ENCODE measurements at places on chromosomes 5 and 9. TPM values are rescaled to one million over a fixed set of nuclear protein-coding genes. Genes with fewer than 3 reads are reported as not detected.

The DND1 gene
- 0.82 TPM for total RNA-seq

The TAS2R1 gene
- total RNA-seq, result not detected

The CMBL gene
- total RNA-seq, result 1.7 TPM

The TNPO1 gene
- total RNA-seq, result 87.4 TPM

The TMED9 gene
- total RNA-seq, result 94.0 TPM

The FGD3 gene
- 49.7 TPM for total RNA-seq

The SLC46A2 gene
- total RNA-seq, result not detected

The PTGES2 gene
- total RNA-seq, result 50.6 TPM

The PARP8 gene
- 29.9 TPM for total RNA-seq

The FGF10 gene
- total RNA-seq, result not detected

DNA sequence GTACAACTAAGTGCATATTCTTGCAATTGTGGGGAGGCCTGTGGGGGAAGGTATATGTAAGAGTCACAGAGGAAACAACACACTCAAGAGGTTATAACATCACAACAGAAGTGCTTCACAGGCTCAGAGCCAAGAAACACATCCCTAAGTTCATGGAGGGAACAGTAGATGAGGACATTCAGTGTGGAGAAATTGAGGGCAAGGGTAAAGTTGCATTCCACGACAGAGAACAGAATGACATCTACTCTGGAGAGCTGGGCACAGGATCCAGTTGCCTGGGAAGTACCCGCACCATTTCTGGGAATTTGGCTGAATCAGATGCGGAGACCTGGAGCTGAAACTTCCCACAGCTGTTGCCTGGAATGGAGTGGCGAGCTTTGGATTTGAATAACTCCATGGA, 197.2 kb downstream of the NXNL2 start:
- no peak for DNase-seq

- DNase-seq, result peak; percentile 65
Measured at GRCh38 chr9:32571969-32572899, 725 bp downstream of the NDUFB6 start.

GRCh38 chr5:120706877-120707276, 242.8 kb downstream of the PRR16 start:
- DNase-seq, result no peak

DNA sequence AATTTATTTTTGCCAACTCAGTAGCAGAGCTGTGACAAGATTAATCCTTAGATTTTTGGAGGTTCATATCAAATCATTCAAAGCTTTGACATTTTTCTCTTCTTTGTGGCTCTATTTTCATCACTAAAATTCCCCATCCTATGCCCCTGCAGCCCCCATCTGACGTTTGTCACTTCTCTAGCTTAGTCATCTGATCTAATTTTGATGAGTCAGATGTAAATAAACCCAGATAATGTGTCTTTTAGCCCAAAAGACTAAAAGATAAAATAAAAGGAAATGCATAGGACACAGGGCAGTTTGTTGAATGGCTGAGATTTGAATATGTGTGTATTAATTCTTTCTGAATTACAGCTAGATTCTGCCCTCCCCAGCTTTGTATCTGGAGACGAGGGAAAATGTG, 897 bp upstream of the HSPB3 start:
- no peak for DNase-seq

GRCh38 chr5:116145416-116145815, 60.6 kb downstream of the COMMD10 start:
- no peak for DNase-seq

DNA sequence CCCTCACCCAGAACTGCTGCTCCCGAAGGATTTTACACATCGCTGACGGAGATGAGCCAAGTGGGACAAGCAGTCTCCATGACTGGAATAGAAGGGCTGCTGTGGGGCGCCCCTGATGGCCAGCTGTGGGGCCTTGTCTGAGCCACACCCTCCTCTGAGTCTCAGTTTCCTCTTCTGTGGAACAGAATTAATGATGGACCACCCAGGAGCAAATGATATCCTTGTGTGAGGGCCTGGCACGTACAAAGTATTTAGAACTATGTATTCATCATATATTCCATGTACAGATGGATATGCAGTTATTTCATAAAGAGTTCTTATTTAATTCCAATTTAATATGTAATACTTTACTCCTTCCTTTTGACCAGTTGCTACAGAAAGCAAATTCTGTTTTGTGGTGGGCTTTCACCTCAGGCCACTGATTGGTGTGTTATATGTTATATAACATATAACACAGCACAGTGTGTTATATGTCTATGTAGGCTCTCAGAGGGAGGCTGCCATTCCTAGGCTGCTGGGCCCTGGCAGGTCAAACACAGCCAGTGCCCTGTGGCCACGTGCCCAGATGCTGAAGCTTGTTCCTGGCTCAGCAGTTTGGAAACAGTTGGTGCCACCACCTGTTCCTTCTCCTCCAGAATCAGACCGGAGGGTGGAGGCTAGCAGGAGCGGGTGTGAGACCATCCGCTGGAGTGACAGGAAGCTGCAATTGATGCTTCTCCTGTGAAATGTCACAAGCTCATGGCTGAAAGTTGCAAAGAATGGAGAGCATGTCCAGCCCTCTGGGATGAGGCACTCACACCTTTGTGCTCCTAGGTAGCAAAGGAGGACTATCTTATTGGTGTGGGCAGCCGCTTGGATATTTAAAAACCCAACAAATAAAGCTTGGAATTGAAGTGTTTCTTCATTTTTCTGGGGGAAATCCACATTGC, 4.4 kb upstream of the FGD3 start:
- no peak for DNase-seq

- DNase-seq, result no peak
Measured at GRCh38 chr9:79662537-79662956, 90.8 kb downstream of the TLE4 start.

DNA sequence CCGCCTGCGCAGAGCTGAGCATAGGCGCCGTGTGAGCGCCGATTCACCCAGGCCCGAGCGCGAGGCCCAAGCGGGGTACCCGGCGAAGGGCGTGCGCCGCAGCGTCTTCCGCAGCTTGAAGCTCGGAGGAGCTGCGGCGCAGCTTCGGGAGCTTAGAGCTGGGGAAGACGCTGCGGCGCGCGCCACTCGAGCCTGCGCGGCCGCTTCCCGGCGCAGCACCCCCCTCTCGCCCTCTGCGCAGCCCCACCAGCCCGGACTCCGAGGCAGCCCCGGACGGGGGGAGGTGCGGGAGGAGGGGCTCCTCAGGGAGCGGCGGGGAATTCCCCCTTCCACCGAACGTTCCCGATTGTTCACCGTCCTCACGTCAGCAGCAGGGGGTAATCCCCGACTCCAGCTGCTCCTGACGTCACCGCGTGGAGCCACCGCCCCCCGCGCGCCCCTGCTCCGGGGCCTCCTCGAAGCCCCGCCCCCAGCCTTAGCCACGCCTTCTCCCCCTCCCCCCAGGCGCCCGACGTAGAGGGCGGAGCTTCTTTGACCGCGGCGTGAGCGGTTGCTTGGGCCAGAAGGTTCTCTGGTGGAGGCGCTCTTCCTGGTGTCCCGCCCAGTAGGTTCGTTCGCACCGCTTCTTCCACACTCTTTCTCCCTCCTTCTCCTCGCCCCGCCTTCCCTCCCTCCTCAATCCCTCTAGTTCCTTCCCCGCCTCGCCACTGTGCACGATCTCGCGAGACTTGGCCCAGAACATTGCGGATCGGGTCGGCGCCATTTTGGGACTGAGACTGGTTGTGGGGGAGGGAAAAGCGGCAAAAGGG, at the start of gene GPBP1:
Gene GPBP1, plus strand, starts transcription at position 741 of the 809 bp plus-strand sequence. CDS start 40,072 bp downstream, outside the sequence.
- peak; percentile 98 for DNase-seq

DNA sequence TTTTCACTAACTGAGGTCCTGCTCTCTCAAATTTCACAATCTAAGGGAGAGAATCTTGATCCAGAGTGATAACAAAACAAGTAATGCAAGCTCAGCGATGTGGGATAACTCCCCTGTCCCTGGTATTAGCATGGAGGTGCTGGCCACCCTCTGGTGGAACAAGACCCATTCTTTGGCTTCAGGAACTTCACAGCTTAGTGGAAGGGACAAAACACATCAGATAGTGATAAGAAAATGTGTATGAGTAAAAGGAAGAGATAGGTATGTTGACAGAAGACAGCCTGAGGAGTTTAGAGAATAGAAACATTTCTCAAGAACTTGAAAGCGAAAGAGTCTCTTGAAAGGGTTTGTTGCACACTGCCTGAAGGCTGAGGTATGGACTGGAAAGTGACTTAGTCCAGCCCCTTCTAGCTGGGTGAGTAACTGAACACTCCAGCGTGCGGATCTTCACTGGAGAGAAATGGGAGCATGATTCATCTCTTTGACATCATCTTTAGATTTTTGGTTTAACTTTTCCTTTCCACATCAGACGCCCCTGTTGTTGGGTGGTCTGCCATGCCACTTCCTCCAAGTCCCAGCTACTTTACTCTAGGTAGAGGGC, 25.4 kb upstream of the ZSWIM6 start:
- DNase-seq, result peak; percentile 30

- DNase-seq, result no peak
Measured at GRCh38 chr9:129138476-129139232, 27.4 kb downstream of the PTPA start.

DNA sequence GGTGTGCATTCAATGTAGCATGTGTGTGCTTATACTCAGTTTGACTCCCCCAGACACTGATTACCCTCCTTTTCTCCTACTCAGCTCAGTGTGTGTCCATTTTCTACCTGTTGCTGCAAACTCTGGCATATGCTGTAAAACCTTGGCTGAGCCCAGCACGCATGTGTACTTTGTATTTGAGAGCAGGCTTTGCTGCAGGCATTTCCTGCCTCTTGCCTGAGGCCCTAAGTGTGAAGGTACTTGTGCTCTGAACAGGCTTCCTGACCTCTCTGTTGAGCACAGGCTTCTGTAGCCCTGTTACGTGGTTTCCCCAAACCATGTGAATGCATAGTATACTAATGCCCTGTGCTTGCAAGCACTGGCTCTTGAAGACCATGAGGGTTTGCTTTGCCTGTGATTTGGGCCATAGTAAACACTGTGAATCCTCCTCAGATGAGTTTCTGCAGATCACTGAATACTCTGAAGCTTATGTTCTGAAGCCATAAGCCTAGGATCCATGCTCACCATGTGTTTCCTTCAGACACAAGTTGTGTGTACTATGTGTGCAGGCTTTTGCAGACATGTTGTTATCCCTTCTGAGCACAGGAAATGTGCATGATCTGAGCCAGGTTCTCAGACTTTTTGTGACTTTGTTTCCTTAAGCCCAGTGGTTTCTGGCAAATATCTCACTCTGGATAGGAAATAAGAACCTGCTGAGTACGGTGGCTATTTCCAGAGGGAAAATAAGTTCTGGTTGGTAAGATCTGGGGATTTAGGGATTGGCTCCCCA, 124.9 kb upstream of the RUSC2 start:
- DNase-seq, result no peak

- no peak for DNase-seq
Measured at GRCh38 chr5:143004361-143005145, 234.4 kb downstream of the ARHGAP26 start.

DNA sequence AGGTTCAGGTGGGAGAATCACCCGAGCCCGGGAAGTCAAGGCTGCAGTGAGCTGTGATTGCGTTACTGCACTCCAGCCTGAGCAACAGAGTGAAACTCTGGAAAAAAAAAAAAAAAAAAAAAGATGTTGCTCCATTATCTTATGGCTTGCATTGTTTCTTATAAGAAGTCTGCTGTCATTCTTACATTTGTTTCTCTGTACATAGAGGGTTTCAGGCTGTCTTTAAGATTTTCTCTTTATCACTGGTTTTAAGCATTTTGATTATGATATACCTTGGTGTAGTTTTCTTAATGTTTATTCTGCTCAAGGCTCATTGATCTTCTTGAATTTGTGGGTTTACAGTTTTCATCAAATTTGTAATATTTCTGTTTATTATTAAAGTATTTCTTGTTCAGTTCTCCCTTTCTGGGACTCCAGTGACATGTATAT, 35.2 kb downstream of the MVB12B start:
- no peak for DNase-seq

DNA sequence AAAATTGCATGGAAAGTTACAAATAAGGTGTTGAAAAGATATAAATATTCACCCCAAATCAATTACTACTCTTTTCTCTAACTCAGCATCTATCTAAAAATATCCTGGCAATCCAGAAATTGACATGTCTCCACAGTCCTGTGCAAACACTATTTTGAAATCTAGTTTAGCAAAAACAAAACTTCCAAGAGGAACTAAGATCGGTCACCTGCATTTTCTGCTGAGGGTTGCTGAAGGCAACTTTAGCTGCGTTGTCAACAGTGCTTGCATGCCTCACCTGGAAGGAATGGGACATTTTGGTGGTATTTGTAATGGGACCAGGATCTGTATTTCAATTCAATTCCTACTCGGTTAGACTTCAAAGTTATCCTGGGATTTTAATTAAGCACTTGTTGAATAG, 398.3 kb downstream of the NTRK2 start:
- DNase-seq, result no peak

- DNase-seq, result no peak
Measured at GRCh38 chr5:39274398-39275085, 55.2 kb upstream of the FYB1 start.

DNA sequence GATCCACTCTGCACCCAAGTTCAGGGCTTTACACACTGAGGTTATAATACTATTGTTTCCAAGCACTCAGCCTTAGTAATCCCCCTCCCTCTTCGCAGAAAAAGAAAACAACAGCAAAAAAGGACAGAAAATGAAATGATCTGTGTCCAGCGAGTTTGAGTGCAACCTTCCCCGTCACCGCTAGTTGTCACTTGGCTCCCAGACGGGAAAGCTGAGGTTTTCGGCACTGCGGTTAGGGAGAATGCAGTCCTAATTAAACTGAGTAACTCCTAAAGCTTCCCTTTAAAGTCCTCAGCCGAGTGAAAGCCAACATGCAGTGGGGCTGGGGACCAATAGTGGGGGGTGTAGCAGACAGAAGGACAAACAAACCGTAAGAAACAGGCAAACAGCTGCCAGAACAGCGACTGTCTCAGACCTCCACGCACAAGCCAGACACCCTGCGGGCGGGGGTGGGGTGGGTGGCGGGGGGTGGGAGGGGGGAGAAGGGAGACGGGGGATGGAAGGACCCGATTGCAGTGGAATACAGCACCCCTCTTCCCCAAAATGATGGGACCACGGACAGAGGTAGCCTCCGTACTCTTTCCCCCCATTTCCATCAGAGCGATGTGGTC, 680 bp downstream of the GLRA1 start:
- DNase-seq, result no peak

DNA sequence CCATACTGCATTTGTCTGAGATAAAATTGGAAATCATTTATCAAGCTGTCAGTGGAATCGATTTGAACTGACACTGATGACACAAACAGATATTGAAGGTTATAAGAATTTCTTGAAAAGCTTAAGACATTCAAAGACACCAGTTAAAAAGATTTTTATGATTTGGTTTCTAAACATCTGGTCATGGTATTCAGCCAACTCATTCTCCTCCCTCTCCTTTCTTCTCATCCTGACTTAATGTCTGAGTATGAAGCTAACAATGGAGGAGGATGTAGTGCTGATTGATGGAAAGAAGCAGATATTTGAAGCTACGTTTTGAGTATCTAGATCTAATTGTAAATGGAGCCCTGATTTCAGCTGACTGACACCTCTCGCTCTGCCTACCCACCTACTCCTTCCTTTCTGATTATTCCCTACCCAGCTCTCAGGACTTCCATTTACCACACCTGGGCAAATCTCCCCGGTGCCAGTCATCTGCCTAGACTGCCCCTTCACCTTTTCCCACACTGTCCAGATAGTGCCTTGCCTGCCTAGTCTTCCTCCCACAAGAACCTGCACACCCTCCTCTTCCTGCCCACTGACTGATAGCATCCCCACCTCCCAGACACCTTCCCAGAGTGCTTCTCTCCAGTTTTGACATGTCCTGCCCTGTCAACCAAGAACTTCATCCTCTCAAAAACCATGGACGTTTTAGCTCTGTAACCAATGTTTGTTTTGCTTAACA, 20.7 kb upstream of the LIFR start:
- DNase-seq, result no peak

All from activated naive CD4-positive, alpha-beta T cell treated with anti-CD3 and anti-CD28 coated beads, Interleukin-2, amount 50 U/mL, for 72 hours (primary cell).